ENCODE measurements at places on chromosomes 7 and 10.

- DNase-seq, result no peak
Observed at GRCh38 chr7:100351657-100352058, 6.3 kb upstream of the PILRB start.

DNA sequence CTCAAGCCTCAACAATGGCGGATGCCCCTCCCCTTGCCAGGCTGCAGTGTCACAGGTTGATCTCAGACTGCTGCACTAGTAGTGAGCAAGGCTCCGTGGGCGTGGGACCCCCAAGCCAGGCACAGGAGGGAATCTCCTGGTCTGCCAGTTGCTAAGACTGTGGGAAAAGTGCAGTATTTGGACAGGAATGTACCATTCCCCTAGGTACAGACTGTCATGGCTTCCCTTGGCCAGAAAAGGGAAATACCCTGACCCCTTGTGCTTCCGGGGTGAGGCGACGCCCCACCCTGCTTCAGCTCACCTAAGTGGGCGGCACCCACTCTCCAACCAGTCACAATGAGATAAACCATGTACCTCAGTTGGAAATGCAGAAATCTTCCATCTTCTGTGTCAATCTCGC, 44.0 kb upstream of the TMEM243 start:
- DNase-seq, result no peak

DNA sequence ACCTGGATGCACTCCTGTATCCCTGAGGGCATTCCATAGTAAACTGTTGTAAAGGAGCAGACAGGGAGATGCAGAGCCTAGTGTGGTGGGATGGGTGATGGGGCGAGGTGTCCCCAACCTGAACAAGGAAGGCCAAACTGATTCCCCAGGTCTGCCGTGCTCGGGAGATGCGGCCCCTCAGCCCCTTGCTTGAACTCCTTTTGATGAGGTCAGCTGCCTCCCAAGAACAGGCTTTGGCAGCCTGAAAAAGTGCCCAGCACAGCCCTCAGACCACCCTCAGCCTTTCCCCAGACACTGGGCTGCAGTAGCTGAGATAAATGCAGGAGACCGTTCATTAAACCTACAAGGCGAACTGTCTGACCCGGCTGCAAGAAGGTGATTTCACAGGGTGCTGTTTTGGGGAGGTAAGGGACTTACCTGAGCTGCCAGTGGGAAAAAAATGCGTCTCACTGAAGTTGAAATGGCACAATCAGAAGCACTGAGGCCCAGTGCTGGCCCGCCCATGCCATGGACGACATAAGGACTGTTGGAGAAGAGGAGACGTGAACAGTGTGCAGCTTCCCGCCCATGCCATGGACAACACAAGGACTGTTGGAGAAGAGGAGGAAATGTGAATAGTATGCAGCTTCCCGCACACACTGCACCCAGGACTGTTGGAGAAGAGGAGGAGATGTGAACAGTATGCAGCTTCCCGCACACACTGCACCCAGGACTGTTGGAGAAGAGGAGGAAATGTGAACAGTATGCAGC, 148.4 kb upstream of the FAM20C start:
- DNase-seq, result no peak

DNA sequence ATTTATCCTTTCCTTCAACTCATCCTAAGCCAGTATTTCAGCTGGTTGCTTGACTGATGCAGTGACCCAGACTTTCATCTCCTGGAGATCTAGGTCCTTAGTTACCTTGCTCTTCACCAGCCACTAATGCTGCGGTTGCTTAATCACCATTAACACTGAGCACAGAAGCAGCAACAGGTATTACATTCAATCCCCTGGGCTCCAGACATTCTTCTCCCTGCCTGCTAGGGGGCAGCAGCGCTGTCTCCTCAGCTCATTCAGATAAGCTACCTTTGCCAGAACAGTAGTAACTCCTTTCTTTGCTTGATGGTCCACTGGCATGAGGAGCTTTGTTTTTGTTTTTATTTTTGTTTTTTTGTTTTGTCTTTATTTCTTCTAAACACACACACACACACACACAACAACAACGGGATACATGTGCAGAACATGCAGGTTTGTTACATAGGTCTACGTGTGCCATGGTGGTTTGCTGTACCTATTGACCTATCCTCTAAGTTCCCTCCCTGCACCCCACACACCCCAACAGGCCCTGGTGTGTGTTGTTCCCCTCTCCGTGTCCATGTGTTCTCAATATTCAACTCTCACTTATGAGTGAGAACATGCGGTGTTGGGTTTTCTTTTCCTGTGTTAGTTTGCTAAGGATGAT, 1043.2 kb upstream of the C7orf33 start:
- DNase-seq, result peak; percentile 65

DNA sequence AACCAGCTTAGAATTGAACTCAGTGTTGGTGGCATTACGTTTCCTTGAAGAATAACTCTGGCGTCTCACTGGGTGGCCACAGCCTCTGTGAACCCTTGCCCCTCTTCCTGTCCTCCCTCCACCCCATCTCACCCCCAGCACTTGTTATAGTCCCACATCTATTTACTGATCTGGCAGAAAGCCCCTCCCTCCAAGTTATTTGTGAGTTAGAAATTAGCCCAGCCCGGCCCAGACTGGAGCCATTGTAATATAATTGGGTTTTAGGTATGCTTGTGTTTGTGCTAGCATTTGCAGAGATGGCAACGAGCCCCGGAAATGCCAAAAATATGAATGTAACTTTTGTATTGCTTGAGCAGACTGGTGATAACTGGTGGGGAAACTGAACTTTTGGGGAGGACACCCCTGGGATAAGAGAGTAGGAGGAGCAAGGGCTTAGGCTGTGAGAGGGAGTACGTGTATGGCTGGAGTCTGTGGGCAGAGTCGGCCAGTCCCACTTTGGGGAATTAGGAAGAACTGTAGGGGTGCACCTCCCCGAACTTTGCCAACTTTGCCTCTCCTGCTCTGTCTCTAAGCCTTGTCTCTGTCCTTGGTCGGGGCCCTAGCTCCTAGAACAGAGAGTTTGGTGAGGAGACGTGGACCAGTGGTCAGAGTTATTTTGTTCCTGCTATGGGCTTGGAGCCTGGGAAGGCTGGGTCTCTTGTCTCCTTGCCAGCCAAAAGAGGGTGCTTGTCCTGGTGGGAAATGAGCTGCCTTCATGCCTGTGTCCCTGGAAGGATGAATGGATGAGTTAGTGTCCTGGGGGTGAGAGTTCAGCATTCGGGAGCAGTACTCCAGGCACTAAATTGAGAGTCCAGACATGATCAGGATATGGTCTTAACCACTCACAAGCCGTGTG, 19.3 kb upstream of the TRIM8 start:
- DNase-seq, result no peak

DNA sequence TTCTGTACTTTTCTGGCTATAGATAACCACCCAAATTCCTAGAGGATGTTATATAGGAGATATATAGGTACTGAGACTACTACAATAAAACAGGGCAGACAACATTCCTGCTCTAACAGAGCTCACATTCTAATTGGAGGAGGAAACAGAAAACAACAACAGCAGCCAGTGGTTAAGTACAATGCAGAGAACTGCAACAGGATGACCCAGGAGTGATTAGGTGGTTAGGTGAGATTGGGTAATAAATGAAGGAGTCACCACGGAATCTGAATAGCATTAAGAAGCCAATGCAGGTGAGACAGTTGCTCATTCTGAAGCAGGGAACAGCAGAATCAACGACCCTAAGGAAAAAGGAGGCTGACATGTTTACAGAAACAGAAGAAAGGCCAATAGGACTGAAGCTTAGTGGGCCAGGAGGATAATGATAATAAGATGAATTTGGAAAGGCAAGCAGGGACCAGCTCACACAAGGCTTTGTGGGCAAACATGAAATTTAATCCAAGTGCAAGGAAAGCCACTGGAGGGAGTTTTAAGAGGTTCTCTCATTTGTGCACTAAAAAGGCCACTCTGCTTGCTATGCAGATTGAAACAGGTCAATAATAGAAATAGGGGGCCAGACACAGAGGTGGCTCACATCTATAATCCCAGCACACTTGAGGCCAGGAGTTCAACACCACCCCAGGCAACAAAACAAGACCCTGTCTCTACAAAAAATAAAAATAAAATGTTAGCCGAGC, 16.9 kb upstream of the REEP3 start:
- no peak for DNase-seq
